ENCODE measurements at places on chromosomes 2 and 18. TPM values are rescaled to one million over a fixed set of nuclear protein-coding genes. Genes with fewer than 3 reads are reported as not detected.

TWIST2 gene
- total RNA-seq = 16.0 TPM

UGT1A4 gene
- not detected for total RNA-seq

ABCG5 gene
- not detected for total RNA-seq

MYOM1 gene
- total RNA-seq = 3.0 TPM

BCL11A gene
- 5.9 TPM for total RNA-seq
